T-helper 2 cell (primary cell): ENCODE measurements at places on chromosomes 6 and 20.

DNA sequence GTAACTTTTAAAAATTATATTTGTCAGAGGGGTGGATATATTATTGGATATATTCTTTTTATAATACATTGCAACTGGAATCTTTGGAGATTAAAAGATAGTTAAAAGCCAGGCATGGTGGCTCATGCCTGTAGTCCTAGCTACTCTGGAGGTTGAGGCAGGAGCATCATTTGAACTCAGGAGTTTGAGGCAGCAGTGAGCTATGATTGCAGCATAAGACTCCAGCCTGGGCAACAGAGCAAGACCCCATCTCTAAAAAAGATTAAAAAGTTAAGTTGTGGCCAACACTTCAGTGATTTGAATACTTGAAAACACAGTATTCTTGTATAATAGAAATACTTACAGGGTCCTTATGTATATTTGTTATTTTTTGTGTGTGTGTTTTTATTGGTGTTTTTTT, 15.2 kb downstream of the MAPRE1 start:
- no peak for DNase-seq

DNA sequence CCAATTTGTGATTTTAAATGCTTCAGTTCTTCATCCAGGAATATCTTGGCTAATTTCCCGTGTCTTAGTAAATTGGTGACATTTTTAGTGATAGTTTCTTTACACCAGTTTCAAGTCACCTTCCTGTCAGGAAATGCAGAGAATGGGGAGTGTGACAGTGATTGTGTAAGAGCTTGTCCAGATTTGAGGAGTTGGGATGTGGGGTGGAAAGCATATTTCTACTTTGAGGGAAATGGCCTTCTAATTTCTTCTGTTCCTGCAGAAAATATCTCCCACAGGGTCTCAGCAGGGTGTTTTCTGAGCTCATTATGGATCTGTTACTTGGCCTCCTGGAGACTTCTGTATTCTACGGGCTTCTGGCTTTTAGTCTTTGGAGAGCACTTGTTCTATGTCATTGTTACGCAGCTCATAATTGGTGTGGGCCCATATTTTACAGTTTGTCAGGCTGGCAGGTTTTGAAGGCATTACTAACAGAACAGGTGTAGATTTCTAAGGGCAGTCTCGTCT, 65.6 kb downstream of the TMEM200A start:
- no peak for DNase-seq

DNA sequence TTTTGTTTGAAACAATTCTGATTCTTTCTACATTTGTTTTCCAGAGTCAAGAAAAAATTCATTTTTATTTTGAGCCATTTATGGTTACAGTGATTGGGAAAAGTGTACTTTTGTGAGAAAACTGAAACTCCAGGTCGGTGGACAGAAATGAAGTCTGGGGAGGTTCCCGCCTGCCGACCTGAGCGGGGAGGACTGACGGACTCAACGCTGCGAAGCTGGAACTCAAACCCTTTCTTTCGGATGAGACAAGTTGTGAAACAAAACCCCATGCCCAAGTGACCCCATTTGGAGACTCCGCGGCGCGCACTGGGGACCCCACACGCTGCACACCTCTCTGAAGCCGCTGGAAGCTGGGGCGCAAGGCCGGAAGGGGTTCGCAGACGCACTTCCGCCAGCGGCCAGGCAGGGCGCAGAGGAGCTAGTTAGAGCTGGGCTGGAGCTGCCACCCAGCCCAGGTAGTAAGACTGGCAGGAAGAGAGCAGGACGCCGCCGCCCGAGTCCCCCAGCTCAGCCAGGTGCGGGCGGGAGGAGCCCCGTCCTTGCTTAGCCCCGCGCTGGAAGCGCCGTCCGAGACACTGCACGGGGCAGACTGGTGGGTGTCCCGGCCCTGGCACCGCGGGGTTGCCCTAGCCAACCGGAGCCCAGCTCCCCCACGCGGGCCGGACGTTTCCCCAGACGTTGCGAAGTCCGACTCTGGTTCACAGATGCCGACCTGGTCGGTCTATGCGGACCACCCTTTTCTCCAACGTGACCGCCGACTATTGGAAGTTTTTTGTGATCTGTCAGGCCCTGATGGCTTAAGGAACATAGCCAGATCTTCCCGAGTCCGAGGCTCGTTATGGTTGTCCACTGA, 19.8 kb upstream of the ZSCAN16 start:
- DNase-seq: peak; percentile 75

DNA sequence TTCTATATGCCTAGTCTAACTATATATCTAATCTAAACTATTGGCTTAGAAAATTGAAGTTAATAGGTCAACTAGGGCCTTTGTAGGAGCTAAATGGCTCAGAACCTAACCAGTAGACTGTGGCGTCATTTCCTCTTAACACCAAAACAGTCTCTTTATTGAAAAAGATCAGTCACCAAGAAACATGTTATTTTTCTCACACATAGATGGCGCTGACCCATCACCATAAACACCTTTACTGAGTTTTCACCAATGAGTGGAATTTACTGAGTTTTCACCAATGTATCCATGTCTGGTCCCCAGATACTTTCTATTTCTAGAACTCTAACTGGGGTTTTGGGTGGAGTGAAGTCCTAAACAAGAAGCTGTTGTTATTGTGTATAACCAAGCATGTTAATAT, 636.0 kb downstream of the BCKDHB start:
- DNase-seq: peak; percentile 3

- DNase-seq: no peak
Observed at GRCh38 chr6:137219664-137220252, 573 bp upstream of the IFNGR1 start.

DNA sequence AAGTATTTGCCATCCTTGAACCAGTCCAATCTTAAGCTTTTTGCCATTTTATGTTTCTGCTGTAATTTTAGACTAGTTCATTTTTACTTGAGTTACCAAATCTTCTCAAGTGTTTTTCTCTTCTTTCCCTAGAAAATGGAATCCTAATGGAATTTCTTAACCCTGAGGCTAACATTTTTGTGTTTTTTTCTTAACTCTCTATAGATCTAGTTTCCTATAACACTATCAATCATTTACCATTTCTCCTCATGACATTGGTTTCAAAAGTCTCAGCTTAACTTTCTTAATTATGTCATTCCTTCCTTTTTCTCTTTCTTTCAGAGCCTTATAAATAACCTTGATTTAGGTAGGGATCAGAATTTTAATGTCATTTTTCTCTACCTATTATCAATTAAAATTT, 54.8 kb downstream of the SENP6 start:
- DNase-seq: no peak

GRCh38 chr6:132643547-132643946, 15.4 kb downstream of the TAAR1 start:
- DNase-seq: peak; percentile 9

DNA sequence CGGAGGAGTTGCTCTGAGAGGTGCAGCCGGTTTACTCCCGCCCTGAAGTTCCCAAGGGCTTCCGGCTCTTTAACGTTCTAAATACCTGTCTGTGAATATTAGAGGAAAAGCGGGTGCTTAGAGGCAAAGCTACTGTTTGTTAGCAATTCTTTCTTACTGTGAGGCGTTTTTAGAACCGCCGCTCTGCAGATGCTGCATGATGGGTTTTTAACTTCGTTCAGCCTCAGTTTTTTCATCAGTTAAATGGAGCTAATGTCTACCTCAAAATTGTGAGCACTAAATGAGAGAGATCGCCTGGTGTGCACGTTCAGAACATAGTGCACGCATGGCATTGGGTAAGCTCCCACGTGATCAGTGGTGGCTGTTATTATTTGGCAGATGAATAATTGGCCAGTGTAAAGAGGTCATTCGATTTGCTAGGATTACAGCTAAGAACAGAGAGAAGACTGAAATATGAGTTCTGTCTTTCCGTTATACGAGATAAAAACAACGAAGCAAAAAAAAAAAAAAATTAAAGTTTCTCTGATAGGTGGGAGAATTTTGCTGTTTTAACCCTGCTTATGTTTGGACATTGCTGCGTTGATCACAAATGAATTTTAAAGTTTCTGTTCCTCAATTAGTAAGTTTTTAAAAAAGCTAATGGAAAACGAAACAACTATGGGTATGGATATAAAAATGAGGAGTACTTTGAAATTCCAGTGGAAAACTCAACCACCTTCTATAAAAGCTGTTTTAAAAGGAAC, 660 bp upstream of the TFB1M start:
- peak; percentile 37 for DNase-seq

- DNase-seq: peak; percentile 76
Observed at GRCh38 chr20:32819992-32820697, 391 bp downstream of the MAPRE1 start.

- no peak for DNase-seq
Observed at GRCh38 chr6:136737871-136738691, 54.2 kb downstream of the MAP3K5 start.

GRCh38 chr6:157648561-157648960, 174.5 kb upstream of the SNX9 start:
- no peak for DNase-seq

GRCh38 chr6:154111025-154111424, 72.0 kb downstream of the OPRM1 start:
- DNase-seq: no peak

DNA sequence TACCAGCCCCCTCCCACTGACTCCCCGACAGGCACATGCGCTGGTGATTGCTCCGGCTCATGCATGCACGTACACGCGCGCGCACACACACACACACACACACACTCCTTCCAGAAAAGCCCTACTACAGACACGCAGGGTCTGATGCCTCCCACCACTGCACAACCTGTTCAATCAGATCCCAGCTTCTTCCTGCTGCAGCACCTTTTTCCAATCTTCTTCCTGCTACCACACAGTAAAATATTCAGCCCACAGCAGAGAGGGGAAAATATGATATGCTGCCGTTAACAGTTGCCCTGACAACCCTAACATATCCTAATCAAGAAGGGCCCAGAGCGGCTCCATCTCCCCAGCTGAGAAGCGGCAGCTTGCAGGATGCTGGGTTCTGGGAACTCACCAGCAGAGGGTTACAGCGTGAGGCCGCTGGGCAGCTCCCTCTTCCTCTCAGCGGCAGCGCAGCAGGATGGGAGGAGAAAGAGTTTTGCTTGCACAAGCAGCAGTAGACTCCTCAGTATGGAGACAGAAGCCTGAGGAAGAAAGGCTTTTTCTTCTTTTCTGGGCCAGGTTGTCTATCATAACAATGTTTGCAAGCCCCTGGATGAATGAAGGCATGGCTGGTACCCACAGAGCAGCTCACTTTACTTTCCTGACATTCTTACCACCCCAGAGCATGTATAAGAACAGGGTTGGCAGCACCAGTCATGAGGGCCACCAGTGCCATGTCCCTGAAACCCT, 23.9 kb downstream of the MAP7 start:
- DNase-seq: no peak

DNA sequence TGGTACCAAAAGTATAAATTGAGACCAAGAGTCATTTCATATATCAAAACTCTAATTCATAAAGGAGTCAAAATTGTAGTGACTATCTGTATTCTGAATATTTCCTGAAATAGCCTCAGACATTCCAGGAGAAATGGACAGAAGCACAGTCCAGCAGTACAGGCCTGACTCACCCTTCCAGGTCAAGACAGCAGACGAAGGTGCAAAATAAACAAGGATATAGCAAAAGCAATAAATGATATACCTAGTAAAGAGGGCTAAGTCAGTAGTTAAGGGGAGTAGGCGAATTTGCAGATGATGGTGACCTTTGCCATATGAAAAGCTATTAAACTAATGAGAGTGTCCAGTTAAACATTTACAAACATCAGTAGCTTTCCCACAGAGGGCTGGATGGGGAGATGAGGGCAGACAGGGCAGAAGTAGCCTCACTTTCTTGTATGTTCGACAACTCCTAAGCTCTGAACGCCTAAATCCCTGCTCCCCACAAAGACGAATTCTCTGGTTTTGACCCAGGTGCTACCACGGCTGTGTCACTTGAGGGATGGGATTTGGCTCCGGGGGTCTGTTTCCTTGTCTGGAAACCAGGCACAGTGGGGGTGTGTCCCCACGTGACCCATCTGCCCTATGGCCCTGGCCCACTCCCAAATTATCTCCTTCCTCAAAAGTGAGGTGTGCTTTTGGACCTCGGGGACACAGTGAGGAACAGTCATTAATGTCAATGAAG, 3.6 kb upstream of the SLC52A3 start:
- no peak for DNase-seq

DNA sequence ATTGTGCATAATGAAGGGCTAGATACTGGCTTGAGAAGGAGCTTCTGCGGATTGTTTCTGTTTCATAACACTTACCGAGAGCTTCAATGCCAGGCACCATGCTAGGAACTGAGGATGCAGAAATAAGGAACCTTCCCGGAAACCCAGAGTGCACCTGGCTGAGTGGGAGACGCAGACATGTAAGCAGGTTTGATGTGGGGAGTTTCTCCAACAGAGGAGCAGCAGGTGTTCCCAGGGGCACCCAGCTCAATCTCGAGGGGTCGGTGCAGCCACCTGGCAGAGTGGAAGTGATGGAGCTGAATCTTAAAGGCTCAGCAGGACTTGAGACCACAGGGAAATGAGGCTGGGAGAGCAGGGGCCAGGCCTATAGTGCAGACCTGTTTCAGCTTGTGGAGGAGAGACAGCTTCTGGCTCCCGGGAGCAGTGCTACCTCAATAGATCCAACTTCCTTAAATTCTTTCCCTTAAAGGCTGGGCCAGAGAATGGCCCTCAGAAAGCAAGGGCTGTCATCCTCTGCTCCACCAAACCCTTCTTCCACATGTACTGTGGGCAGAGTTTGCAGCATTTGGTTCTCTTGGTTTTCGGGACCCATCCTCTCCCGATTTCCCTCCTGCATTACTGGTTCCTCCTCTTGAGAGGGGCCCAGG, 27.8 kb upstream of the SRC start:
- DNase-seq: no peak

GRCh38 chr6:85673198-85674139, 30.8 kb upstream of the SYNCRIP start:
- DNase-seq: no peak

GRCh38 chr6:40764726-40765125, 177.6 kb upstream of the LRFN2 start:
- DNase-seq: no peak

DNA sequence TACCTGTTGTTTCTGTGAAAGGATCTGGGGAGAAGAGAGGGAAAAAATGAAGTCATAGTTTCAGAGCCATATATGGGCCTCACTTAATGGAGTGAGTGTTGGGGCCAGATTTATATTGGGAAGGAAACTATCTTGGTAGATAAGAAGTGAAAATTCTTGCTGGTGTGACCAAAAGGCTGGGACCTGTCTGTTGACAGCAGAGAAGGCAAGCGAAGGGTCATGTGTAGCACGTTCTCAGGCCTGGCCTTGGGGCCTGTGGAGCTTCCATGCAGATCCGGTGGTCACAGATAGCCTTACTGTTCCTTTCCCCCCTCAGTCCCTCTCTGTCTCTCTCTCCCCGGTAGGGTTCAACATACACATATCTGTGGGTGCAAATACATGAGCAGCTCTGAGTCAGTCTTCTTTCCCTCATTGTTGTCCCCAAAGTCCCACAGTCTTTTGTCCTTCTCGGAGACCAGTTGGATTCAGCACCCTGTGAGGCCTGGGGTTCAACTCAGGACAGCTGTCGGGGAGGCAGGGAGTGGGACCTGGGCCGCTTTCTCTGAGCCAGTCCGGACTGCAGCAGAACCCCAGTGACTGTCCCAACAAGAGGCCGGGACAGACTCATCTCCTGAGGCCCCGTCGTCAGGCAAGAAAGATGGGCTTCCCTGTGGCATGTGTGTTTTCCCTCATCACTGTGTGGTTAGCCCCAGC, 34.6 kb downstream of the PPP1R14C start:
- DNase-seq: no peak
